Posterior vena cava (tissue), 2 donors: ENCODE measurements at places on chromosomes 1 and 21. TPM values are rescaled to one million over a fixed set of nuclear protein-coding genes. Genes with fewer than 3 reads are reported as not detected.

- DNase-seq: no peak
These were observed 55.7 kb upstream of the ETV3 start for GRCh38 chr1:157193702-157194391.

DNA sequence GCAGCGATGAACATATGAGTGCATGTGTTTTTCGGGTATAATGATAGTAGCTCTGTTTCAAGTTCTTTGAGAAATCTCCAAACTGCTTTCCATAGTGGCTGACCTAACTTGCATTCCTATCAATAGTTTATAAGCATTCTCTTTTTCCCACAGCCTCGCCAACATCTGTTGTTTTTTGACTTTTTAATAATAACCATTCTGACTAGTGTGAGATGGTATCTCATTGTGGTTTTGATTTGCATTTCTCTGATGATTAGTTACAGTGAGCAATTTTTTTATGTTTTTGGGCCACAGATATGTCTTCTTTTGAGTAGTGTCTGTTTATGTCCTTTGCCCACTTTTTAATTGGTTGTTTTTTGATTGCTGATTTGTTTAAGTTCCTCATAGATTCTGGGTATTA is 10.6 kb upstream of the RUNX1 start:
- DNase-seq: no peak

GRCh38 chr1:93977598-93977945 is 68.3 kb upstream of the GCLM start:
- no peak for DNase-seq

The CALML6 gene
- total RNA-seq: not detected
